ENCODE measurements at places on chromosomes 5 and 9.

DNA sequence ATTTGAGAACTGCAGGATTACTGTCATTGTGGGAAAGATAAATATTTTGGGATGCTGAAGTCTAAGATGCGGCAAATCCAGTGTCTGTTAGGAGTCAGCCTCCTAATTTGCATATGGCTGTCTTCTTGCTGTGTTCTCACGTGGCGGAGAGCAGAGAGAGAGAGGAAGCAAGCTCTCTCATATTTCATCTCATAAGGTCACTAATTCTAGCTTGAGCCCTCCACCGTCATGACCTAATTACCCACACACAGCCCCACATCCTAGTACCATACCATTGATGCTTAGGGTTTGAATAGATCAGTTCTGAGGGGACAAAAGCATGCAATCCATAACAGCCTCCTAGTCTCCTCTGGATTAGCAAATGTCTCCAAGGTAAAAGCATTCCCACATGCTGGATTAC is 124.5 kb downstream of the CDH12 start:
- no peak for DNase-seq

DNA sequence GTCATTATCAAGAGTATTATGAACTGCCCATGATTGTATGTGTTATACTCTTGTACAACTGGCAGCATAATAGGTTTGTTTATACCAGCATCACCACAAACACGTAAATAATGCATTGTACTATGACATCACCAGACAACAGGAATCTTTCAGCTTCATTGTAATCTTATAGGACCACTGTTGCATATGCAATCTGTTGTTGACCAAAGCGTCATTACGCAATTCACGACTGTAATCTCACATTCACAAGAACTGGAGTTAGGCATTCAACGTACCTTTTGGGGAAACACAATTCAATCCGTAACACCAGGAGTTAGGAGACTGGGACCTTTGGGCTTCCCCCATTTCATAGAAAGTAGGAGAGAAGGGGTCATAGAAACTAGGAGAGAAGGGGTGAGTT is 20.4 kb upstream of the ARSI start:
- DNase-seq, result no peak

DNA sequence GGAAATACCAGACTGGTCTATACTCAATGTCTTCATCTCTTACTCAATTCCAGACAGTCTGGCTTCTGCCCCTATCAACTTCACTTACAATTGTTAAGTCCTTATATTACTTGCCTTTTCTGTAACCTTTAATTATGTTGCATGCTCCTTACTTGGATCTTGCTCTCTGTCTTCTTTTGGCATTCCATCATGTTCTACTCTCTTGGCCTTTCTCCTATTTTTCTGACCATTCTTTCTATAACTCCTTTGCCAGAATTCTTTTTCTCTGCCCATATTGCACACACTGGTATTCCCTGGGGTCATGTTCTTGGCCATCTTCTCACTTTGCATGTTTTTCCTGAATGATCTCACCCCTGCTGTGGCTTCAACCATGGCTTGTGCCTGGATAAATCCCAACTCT is 209.8 kb upstream of the ZNF462 start:
- no peak for DNase-seq

DNA sequence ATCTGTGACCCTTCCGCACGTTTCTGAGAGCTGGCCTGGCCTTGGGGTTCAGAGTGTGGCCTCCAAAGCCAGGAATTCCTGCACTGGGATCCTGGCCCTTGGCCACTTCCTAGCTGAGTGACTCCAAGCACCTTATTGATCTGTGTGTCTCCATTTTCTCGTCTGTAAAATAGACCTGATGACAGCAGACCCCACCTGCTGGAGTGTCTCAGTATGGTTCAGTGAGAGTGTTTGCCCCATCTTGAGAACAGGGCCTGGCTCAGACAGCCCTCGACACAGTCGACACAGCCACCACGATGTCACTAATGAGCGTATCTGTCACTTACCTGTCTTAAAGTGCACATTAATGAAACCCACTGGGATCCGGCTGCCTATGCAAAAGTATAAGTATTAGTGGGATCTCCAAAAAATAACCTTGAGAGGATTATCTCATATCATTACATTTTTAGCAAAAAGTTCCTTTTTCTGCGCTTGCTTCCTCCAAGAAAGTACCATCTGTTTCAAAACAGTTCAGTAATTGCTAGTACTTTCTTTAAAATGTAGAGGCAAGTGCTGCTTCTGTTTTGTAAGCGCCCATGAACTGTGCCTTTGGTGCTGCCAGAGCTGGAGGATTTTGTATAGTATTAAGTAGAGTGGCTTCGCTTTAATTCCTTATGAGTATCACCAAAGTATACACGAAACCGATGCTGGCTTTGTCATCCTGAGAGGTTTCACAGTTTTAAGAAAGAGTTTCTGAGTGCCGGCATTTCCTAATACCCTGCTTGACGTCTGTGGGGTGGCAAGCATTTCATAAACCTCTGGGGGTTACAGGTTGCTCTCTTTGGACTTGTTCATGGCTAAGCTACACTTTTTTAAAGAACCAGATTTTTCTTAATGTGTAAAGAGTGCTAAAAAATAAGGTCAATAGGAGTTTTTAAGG is 31.7 kb downstream of the UBE2QL1 start:
- no peak for DNase-seq

- DNase-seq, result no peak
Observed at GRCh38 chr5:116923344-116923743, 348.7 kb upstream of the SEMA6A start.

- DNase-seq, result no peak
Observed at GRCh38 chr5:31364881-31365636, 166.8 kb downstream of the DROSHA start.

DNA sequence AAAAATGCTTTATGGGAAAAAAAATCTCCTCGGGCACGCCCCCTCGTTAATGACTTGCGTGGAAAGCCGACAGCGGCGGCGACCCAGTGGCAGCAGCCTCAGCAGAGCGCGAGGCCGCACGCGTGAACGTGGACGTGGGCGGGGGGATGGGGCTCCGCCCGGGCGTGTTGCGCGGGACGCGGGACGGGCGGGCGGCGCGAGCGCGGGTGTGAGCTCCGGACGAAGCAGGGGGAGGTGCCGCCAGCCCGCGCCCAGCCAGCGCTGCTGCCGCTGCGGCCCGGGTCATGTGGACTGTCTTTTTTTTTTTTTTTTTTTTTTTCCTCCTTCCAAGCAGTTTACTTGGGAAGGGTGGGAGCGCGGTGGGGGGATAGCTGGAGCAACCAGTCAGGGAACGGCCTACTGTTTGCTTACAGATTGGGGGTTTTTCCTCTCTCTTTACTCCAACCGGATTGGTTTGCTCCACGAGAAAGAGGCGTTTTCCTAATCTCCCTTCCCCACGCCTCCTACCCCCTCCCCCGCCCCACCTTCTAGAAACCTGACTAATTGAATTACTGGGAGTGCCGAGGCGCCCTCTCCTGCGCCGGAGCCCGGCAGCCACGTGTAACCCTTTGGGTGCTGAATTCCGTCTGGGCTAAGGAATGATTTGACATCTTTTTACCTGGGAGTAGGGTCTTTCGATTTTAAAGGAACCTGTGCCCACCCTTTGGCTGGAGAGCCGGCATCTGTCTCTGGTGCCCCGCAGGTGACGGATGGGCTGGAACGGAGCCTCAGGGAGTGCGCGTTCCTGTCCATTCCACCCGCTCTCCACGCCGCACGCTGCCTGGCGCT is 1.7 kb upstream of the EFNA5 start:
- no peak for DNase-seq

- DNase-seq, result no peak
Observed at GRCh38 chr9:127966416-127967150, 14.2 kb downstream of the EEIG1 start.

DNA sequence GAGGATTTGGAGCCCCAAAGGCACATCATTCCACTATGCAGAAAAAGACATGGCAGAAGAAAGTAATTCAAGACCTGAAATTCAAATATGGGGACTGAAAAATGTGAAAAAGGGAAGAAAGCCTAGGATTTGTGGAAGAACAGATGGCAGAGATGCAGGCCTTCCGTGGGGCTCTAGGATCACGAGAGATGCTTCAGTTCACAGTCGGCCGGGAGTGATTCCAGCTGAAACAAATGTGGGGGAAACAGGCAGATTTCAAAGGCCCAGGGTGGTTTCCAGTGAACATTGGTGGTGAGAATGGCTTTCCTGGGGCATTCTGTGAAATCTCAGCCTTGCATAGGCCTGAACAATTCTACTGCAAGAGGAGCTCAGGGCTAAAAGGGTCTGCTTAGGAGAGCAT is 34.6 kb upstream of the ZFR start:
- no peak for DNase-seq

DNA sequence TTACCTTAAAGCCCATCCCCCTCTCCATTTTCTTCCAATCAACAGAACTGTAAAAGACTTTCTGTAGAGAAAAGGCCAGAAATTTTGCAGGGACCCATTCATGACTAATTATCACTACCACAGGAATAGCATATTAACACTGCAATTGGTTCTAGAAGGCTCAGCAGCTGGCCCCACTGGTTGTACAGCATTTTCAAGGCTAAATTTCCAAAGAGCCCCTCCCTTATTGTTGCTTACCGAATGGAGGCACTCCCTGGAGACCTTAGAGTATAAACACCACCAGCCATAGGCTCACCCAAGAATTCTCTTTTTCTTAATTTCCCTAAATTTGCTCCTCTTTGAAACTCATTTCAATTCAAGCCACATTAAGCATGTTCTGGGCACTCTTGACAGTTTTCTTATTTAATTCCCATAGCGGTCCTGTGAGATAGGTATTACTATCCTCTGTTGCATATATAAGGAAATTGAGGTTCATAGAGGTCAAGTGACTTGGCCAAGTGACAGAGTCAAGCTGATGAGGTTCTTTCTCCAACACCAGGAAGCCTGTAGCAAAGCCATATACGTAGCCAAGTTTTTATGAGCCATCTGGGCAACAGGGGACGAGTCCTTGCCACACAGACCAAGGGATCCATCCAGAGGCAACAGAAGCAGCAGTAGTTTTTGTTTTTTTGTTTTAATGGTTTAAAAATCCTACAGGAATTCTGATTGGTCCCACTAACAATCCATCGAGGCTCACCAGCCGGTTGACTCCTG is 83.9 kb upstream of the NR5A1 start:
- no peak for DNase-seq

- no peak for DNase-seq
Observed at GRCh38 chr9:70986984-70987383, 134.4 kb downstream of the TRPM3 start.

- no peak for DNase-seq
Observed at GRCh38 chr5:156164306-156164705, 162.7 kb upstream of the SGCD start.

- DNase-seq, result no peak
Observed at GRCh38 chr9:81633952-81634854, 55.1 kb downstream of the TLE1 start.

- no peak for DNase-seq
Observed at GRCh38 chr5:137880313-137880712, 8.9 kb upstream of the PKD2L2 start.

DNA sequence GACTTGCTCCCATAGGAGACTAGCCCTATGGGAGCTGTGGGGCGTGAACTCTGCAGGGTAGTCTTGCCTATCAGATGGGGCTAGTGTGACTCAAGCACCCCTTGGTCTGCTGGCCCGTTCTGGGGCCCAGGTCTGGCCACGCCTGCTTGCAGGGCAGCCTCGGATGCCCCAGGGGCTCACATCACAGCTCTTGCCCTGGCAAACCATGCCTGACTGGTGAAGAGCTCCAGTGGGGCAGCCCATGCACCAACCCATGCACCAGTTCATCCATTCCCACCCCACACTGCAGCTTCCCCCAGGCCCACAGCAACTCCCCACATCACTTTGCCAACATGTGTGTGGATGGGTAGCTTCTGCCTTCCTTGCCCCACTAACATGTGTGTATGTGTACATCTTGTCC is 93.9 kb upstream of the PRLR start:
- DNase-seq, result no peak

- DNase-seq, result no peak
Observed at GRCh38 chr5:29702875-29703274, 1490.6 kb upstream of the CDH6 start.

- no peak for DNase-seq
Observed at GRCh38 chr5:110896901-110897300, 158.1 kb downstream of the SLC25A46 start.

Data from T-helper 22 cell (primary cell).